NAMALWA (cell line): ENCODE measurements at places on chromosomes 3 and 15.

- no peak for DNase-seq
Measured at GRCh38 chr3:126352476-126353454, 4.4 kb downstream of the KLF15 start.

DNA sequence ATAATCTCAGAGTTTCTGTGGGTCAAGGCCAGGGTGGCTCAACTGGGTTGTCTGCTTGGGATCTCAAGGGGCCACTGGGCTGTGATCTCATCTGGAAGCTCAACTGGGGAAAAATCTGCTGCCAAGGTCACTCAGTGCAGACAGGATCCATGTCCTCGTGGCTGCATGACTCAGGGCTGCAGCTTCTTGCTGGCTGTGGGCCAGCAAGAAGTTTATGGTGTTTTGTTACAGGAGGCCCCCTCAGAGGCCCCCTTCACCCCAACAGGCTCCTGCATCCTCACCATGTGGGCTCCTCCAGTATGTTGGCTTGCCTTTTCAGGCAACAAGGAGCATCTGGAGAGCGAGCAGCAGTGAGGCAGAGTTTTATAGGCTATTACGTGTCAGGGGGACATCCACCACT, 14.6 kb downstream of the OCA2 start:
- DNase-seq: no peak

GRCh38 chr15:48250640-48251076, 44.6 kb downstream of the SLC12A1 start:
- DNase-seq: peak; percentile 68

DNA sequence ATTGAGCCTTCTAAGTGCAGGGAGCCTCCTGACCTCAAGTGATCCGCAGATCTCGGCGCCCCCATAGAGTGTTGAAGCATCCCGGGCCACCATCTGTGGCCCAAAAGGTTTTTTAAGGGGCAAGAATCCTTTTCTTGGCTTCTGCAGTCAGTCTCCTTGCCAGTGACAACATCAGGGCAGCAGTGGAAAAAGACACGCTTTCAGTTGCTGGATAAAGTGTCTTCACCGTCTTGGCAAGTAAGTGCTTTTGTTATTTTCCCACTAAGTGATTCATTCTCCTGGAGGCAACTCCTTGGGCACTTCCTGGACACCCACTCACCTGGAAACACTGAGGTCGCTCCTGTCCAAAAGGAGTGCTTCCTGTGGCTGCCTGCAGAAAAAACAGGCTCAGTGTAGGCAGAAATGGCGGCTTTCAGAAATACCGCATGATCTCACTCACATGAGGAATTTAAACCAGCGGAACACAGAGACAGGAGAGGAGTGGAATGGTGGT, 71.7 kb upstream of the ABHD2 start:
- no peak for DNase-seq
